ENCODE measurements at places on chromosomes 12 and 14. TPM values are rescaled to one million over a fixed set of nuclear protein-coding genes. Genes with fewer than 3 reads are reported as not detected.

DNA sequence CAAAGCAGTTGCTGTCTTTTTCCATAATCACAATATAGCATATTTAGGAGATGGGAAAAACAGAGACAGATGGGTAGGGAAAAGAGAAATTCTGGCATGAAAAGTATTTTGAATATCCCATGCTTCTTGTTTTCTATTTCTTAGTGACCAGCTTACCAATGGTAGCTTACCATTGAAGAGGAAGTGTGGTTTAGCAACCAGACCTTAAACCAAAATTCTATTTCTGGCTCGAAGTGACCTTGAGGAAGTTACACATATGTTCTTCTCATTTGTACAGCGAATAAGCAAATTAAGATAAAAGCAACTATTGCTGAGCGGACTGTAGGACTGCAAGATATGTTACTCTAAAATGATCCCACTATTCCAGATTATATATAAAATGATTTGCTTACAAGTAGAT, 82.9 kb downstream of the FGD4 start:
- DNase-seq: no peak

The SLCO1B3 gene
- not detected for polyA plus RNA-seq

DNA sequence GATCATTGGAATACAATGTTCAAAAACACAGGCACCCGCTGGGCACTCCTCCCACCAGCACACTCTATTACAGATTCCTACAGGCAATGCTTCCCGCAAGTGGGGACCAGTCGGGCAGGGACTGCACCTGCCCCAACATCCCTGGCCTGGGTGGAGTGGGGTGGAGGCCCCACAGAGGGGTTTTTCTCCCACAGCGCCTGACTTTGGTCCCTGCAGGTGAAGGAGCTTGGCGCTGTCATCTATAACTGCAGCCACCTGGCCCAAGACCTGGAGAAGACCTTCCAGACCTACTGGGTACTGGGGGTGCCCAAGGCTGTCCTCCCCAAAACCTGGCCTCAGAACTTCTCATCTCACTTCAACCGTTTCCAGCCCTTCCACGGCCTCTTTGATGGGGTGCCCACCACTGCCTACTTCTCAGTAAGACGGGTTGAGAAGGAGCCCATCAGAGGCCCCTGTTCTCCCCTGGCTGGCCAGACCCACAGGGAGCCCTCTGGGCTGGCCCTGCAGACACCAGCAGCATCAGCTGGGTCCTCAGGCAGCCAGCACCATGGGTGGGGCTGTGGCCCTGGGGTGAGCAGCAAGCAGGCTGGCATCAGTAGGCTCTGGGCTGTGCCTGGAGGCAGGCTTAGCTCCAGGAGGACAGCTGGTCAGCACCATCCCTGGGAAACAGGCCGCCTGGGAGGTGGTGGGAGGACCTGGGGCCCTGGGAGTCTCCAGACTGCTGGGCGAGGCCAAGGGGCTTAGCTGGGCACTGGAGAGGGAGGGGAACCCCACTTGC, 6.0 kb downstream of the PLD4 start:
- DNase-seq: no peak

- peak; percentile 70 for DNase-seq
Measured at GRCh38 chr12:53938326-53939140, at the start of gene HOXC13. Gene HOXC13, plus strand, starts transcription at chr12:53938831. Its CDS starts 76 bp downstream, at chr12:53938907.

The PZP gene
- polyA plus RNA-seq: not detected

- DNase-seq: no peak
Measured at GRCh38 chr14:75539561-75540478, 17.6 kb downstream of the BATF start.
